Progenitor cell of endocrine pancreas (in vitro differentiated cells): ENCODE measurements at places on chromosomes 11 and 22. TPM values are rescaled to one million over a fixed set of nuclear protein-coding genes. Genes with fewer than 3 reads are reported as not detected.

DNA sequence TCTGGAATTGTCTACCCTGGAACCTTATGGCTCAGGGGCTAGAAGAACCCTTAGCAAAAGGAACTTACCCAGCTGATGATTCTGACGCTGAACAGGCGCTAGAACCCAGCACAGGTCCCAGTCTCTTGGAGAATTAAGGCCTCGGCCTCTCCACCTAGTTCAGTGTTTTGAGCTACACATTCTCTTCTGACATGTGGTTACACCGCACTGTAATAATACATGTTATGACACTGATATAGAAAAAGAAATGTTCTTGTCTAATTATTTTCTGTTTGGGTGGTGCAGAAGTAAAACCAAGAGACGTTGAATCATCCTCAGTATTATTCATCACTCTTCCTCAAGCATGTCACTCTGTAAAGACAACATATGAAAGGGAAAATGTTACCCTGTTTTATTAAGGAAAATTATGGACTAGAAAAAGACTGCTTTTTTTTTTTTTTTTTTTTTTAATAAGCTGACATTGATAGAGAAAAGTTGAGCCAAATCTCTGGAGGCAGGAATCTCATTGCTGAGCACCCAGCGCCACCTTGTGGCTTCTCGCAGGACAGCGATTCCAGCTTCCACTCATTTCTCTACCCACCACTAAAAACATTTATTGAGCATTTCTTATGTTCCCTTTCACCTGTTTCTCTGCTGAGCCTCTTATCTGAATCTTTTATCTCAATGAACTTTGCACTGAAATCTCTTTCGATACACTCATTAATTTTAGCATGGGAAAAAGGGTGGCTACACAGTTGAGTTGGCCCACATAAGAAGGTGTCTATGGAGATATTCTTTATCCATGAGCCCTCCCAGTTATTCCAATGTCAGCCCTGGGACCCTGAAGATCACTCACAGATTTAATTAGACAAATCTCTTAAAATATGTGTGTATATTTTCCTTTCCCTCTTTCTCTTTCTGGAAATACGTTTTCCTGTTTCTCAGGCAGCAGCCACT is 12.6 kb upstream of the APLNR start:
- no peak overlapping the region for H3K4me3 ChIP-seq
- DNase-seq: peak; percentile 48
- H3K27me3 ChIP-seq: peaks cover 14% of the 10 kb centered on the region

GRCh38 chr11:7903940-7904339 is 27.1 kb downstream of the OR10A6 start:
- H3K27ac ChIP-seq: no peak overlapping the region
- no peak overlapping the region for H3K4me3 ChIP-seq
- no peaks in the 10 kb centered on the region for H3K36me3 ChIP-seq
- no peaks in the 10 kb centered on the region for H3K27me3 ChIP-seq
- no peak for DNase-seq
- peaks cover 28% of the 10 kb centered on the region for H3K4me1 ChIP-seq

DNA sequence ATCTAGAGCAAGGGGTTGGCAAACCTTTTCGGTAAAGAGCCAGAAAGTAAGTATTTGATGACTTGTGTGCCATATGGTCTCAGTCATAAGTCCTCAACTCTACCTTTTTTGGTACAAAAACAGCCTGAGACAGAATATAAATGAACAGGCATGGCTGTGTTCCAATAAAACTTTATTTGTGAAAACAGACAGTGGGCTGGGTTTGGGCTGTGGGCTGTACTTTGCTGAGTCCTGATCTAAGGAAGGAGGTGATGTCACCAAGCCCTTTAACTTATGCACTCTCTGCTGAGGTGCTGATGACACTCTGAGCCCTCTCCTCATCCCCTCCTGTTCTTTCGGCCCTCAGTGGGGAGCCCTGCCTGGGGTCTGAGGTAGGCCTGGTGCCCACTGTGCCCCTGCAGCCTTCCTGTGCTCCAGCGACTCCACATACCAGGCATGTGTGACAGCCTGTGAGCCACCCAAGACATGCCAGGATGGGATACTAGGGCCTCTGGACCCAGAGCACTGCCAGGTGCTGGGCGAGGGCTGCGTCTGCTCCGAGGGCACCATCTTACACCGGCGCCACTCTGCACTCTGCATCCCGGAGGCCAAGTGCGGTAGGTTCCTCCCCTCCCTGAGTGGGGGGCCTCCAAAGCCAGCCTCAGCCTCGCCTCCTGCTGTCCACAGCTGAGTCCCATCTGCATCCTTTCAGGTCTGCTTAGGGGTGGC is 85.9 kb upstream of the MYOD1 start:
- peak overlapping the region; percentile 81 for H3K27ac ChIP-seq
- H3K36me3 ChIP-seq: no peaks in the 10 kb centered on the region
- H3K4me3 ChIP-seq: no peak overlapping the region
- no peaks in the 10 kb centered on the region for H3K4me1 ChIP-seq
- H3K27me3 ChIP-seq: peaks cover 25% of the 10 kb centered on the region

GRCh38 chr11:128198216-128198772 is 389.1 kb downstream of the ETS1 start:
- H3K36me3 ChIP-seq: no peaks in the 10 kb centered on the region
- peaks cover 2% of the 10 kb centered on the region for H3K4me1 ChIP-seq
- no peak overlapping the region for H3K27ac ChIP-seq
- no peak overlapping the region for H3K4me3 ChIP-seq
- DNase-seq: no peak

DNA sequence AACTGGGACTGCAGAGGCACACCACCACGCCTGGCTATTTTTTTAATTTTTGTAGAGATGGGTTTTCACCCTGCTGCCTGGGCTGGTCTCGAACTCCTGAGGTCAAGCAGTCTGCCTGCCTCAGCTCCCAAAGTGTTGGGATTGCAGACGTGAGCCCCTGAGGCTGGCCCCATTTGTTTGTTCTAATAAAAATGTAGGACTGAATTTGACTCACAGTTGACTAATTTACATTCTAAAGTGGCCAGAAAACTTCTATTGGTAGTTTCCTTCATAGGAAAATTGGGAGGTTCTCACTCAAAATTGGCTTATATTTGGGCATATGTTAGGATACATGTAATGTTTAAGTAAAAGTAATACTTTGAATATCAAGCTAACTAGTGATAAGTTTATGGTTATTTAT is 35.0 kb downstream of the PPFIA1 start:
- no peaks in the 10 kb centered on the region for H3K27me3 ChIP-seq
- DNase-seq: no peak
- peaks cover 9% of the 10 kb centered on the region for H3K36me3 ChIP-seq
- no peak overlapping the region for H3K4me3 ChIP-seq
- H3K4me1 ChIP-seq: peaks cover 19% of the 10 kb centered on the region

Gene SCGB2A2
- total RNA-seq: not detected in 2 replicates

DNA sequence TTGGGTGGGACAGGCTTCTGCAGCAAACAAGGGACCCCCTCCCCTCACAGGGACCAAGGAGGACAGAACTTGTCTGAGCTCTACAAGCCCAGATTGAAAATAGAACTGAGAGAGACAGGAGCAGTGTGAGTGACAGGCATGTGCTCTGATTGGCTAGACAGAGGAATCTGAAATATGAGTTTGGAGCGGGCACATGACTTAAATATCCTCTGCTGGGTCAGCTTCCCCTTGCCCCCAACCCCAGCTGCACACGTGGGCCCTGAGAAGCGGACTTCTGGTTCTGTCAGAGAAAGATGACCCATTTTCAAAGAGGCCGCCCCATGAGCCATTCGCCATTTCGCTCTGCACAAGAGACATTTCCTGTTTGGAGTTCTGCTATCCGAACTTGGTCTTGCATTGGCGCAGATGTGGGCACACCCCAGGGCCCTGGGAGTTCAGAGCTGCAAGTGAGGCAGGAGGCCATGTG is 5.3 kb downstream of the TUBA8 start:
- no peak overlapping the region for H3K4me3 ChIP-seq
- no peaks in the 10 kb centered on the region for H3K36me3 ChIP-seq
- H3K4me1 ChIP-seq: peaks cover 1% of the 10 kb centered on the region
- DNase-seq: no peak

Gene TNNI2
- 0.55 and 0.69 TPM in 2 replicates for total RNA-seq

Gene MS4A6E
- total RNA-seq: not detected in 2 replicates

DNA sequence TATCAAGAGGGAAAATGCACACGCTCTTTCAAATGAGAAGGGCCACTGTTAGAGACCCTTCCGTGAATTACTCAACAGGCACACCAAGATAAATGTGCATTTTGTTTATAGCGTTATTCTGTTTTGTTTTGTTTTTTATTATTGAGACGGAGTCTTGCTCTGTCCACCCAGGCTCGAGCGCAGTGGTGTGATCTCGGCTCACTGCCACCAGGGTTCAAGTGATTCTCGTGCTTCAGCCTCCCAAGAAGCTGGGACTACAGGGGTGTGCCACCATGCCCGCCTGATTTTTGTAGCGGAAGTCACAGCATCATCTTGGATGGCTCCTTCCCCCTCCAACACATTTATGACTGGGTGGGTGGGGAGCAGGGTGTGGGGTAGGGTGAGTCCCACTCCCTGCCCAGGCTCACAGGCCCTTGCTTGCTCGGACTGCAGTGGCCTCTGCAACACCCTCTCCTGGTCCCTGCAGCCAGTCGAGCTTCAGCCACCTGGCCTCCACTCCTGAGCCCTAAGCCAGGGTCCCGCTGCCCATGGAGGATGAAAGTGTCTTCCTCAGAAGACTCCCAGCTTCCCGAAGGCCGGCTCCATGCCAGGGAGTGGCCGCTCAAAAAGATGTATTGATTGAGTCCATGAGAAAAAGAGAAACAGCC is 68.0 kb downstream of the RTL6 start:
- H3K27me3 ChIP-seq: peaks cover 7% of the 10 kb centered on the region
- H3K4me3 ChIP-seq: no peak overlapping the region
- H3K36me3 ChIP-seq: no peaks in the 10 kb centered on the region
- no peak overlapping the region for H3K27ac ChIP-seq

Gene OR51B4
- not detected in 2 replicates for total RNA-seq

Gene C11orf97
- total RNA-seq: not detected in 2 replicates

Gene SIAE
- total RNA-seq: 7.9 and 8.7 TPM in 2 replicates

DNA sequence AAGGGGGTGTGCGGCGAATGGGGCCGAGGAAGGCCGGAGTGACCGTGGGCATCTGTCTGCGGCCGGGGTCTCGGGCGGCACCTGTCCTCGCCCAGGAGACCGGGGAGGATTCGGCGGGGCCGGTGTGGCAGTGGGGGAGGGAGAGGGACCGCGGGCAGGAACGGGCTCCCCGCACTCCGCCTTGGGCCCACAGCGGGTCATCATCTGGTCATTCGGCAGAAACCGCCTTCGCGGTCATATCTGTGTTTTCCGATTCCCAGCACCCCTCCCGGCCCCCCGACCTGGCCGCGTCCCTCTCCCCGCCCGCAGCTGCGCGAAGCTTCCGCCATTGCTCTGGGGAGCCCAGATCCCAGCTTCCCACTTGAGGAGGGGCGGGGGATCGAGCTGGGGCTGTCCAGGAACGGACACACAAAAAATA is 824 bp upstream of the CBX6 start:
- peaks cover 17% of the 10 kb centered on the region for H3K27me3 ChIP-seq
- peak overlapping the region; percentile 96 for H3K4me3 ChIP-seq
- H3K27ac ChIP-seq: peak overlapping the region; percentile 99
- H3K36me3 ChIP-seq: peaks cover 5% of the 10 kb centered on the region

DNA sequence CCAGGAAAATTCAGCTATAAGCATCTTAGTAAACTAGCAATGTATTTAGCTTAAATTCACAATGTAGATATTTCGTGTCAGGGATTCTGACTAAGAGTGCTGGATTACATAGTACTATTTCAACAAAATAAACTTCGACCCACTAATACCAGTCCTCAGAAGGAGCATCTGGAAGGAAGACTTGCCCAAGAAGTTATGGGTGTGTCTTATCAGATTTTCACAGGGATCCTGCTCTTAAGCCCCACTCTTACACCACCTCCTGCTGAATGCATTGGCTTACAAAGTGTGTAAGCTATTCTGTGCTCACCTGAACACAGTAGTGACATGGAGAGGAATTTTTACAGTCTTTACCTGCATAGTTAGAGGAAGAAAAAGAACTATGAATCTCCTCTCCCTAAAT is 35.4 kb upstream of the ANO5 start:
- no peak overlapping the region for H3K27ac ChIP-seq
- no peaks in the 10 kb centered on the region for H3K4me1 ChIP-seq
- H3K4me3 ChIP-seq: no peak overlapping the region
- peaks cover 3% of the 10 kb centered on the region for H3K27me3 ChIP-seq
- no peak for DNase-seq
